ENCODE measurements at places on chromosomes 2 and 18.

DNA sequence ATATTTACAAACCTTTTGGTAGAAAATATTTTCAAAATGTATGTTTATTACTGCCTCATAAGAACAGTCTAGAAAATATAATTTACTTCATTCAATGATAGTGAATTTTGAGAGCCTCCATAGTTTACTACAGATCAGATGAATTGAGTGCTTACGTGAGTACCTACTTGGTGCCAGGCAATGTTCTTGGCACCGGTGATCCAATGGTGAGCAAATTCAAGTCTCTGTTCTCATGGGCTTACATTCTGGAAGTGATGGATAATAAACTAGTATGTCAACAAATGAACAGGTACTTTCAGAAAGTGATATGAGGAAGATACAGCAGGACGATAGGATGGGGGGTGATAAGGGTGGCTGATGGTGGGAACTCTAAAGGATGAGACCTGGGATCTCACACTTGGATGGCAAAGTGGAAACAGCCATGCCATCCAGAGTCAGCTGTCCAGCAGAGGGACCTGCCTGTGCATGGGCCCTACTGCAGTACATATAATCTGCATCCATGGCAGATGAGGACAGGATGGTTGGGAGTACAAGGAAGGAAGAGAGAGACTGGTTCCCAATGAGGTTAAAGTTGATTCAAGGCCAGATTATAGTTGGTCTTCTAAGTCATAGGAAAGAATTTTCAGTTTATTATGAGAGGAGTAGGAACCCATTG, 277.0 kb downstream of the NEDD4L start:
- no peak for DNase-seq

- DNase-seq, result no peak
These were observed 38.9 kb downstream of the DHX57 start for GRCh38 chr2:38836791-38837190.

GRCh38 chr18:36568487-36568886, 260.3 kb downstream of the TPGS2 start:
- no peak for DNase-seq

DNA sequence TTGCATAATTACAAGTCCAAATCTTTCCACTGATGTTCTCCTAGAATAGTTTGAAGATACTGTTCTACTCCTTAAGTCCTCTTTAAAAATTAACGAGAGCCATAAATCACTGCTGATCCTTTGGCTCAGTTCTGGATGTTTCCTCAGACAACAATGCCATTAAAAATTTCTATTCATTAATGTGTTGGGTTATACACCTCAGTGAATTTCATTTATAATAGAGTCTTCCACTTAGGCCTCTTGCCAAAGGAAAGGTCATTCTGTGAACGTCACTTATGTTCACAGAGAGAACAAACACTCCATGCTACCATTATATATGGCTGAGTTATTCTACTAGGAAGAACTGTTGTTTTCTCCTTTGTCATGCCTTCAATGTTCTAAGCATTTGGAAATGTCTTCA, 1472.3 kb upstream of the CELF4 start:
- DNase-seq, result no peak

DNA sequence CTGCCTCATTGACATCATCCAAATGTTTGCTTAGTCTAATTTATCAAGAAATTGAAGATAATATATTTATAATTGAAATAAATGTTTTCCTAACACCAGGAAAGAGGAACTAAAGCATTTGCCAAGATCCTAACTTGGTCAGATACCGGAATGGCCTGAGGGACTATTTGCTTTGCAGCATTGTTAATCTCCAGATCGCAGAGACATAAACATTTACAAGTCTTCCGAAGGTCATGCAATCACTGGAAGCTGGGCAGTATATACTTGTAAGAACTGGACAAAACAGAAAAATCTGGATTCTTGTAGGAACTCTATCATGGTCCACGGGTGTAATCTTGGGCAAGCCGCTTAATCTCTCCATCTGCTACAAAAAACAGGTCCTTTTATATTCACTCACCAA, 42.2 kb downstream of the CYBRD1 start:
- no peak for DNase-seq

DNA sequence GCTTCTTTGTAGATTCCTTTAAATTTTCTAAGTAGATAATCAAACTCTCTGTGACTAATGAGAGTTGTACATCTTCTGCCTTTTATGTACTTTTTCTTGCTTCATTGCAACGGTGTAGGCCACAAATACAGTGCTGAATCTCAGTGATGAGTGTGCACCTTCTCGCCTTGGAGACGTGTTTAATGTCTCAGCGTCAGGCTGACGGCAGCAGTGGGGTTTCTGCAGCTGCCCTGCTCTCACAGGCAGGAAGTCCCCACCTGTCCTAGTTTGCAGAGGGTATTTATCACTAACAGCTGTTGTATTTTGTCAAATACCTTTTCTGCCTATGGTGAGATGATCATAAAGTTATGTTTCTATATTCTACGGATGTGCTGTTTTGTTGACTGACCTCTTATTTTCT, 13.3 kb downstream of the AGXT start:
- no peak for DNase-seq

DNA sequence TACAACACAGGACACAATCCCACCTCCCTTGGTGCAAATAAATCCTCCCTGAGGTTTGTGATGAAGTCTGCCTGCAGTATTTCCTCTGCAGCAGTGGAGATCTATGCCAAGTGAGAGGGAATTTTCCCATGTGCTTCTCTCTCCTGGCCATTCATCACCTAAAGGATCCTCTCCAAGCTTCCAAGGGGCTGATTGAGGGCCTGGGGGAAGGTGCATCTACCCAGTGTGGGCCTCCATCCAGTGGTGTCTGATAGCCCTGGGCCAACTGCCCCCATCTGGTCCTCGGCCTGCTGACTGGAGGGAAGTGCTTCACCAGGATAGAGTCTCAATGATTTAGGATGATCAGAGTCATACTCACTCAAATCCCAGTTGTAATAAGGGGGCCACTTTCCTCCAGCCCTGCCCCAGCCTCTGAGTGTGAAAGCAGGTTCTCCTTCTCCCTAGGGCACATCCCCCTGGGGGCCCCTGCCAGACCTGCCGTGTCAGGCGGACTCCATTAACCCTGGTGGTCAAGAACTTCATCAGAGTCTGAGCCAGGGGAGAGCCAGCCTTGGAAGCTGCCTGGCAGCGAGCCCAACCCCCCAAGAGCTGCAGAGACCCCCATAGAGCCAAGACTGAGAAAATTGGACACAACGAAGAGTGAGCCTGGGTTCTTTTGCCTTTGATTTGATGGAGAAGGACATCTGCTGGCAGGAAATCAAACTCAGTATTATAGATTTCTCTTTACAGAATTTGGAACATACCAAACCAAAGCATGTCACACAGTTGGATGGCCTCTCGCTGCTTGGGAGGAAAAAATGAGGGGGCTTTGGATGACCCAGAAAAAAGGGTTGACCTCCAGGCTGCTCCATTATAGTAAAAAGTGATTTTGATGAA, 509.6 kb downstream of the CMPK2 start:
- DNase-seq, result no peak

DNA sequence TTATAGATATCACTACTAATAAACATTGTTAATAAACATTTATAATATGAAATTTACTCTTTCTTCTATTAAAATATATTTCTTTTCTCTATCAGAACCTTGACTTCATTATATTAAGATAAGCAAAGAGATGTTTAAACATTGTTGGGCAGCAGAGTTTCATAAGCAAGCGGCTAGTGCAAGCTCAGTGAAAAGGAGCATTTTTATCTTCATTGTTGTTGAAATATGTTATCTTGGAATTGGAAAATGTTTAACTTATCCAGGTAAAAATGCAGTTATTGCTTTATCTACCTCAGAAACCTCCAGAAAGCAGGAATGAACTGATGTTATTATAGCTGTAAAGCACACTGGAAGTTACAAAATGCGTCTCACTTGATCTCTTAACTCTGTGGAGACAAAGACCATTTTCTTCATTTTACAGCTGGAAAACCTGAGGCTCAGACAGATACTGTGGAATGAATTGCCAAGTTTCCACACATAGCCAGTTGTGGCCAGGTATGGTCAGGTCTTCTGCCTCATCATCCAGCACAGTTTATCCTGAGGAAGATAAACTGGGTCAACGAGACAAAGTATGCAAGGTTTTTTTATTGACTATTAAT, 934.6 kb upstream of the FAM98A start:
- no peak for DNase-seq

- DNase-seq, result no peak
These were observed 326.8 kb downstream of the OSR1 start for GRCh38 chr2:19031642-19032041.

DNA sequence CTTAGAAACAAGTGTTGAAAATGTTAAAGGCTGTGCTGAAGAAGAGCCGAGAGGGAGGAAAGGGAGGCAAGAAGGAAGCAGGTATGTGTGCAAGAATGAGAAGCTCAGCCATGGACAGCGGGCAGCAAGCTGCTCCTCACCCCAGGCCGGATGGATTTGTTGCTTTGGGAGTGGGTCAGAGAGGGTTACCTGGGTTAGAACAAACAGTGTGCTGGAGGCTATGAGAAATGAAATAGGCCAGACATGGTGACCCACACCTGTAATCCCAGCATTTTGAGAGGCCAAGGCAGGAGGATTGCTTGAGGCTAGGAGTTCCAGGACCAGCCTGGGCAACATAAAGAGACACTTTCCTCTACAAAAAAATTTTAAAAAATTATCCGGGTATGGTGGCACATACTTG, 97.5 kb downstream of the TANC1 start:
- DNase-seq, result no peak

DNA sequence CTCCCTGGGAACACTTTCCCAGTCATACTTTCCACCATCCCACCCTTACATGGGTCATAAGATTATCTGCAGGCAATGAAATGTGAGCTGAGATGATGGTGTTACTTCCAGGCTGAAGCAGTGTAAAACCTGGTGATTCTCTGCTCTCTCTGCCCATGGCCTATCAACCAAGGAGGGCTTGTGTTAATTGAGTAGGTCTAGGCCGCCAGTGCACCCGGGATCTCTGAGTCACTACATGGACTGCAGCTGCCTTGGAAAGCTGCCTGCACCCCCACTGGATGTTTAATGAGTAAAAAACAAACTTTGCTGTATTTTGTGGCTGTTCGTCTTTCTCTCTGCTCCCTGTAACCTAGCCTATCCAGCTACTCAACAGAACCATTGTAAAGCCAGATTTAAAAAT, 451.7 kb upstream of the SMIM21 start:
- no peak for DNase-seq

- no peak for DNase-seq
These were observed 46.1 kb downstream of the NABP1 start for GRCh38 chr2:191724015-191724414.

- DNase-seq, result no peak
These were observed 120.1 kb downstream of the LRP1B start for GRCh38 chr2:142010477-142011270.
